ENCODE measurements at places on chromosomes 16 and 17.

- peak; percentile 5 for DNase-seq
Observed at GRCh38 chr16:1543085-1543896, 9.8 kb downstream of the TMEM204 start.

DNA sequence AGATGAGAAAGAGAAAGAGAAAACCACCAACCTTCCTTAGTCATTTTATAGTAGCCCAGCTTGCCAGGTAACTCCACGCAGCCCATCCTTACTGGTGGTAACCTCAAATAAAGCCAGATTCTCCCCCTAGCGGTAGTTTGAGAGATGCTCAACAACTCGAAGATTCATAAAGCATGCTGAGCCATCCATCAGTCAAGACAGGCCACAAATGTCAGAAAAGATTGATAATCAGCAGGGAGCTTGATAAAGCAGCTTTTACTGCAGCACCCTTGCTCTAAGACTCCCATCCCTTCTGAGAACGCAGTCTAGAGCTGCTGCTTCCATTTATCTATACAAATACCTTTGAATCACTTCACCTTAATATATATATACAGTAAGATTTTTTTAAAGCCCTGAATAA is 451.5 kb upstream of the HSBP1 start:
- peak; percentile 3 for DNase-seq

DNA sequence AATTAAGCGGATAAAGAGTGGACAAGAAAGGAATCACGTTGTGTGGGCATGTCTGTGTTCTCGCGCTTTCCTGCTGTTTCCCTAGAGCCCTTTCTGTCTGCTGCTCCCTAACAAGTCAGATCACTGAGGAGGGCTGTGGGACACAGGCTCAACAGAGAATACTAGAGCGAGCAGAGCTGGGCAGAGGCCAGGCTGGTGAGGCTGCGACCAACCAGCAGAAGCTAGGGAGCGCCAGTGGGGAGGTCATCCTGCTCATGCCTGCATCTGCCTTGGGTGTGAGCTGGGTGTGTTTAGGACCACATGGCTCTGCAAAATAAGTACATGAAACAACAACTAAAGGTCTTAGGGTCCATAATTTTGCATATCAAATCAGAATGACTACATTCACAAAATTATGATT is 11.5 kb upstream of the FOXJ1 start:
- no peak for DNase-seq

DNA sequence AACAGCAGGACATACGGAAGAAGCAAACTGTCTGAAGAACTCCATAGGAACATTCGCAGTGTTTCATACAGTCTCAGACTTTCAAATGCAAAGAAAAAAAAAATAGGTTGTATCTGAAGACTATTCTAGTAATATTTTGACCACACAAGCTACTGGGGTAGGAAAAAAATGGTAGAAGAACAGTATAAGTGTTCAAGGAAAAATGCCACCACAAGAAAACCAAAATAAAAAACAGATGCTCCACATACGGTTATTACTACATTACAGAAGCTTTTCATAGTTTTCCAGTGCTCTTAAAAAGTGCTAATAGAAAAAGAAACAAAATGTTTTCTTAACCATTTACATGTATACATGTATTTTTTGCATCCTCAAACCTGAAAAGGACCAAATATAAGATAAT is 3.7 kb downstream of the NCOR1 start:
- no peak for DNase-seq

DNA sequence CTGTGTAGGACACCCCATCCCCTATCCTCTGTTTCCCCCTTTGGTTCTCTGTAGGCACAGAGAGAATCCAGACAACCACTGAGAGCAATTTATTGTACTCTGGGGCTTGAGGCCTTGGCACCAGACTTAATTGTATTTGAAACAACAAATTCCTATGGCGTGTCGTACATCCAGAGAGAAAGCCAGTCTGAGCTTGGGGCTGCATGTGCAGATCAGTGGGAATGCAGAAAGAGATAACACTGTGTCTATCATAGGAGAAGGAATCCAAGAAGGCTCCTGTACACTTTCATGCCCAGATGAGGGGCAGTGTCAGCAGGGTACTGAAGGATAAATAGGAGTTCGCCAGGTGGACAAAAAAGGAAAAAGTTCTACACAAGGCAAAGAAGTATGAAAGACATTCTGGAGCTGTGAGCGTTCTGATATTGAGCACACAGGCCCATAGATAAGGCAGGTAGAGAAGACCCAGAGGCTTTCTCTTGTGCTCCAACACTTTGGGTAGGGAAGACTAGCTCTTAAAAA is 22.0 kb upstream of the IL4R start:
- DNase-seq: no peak

DNA sequence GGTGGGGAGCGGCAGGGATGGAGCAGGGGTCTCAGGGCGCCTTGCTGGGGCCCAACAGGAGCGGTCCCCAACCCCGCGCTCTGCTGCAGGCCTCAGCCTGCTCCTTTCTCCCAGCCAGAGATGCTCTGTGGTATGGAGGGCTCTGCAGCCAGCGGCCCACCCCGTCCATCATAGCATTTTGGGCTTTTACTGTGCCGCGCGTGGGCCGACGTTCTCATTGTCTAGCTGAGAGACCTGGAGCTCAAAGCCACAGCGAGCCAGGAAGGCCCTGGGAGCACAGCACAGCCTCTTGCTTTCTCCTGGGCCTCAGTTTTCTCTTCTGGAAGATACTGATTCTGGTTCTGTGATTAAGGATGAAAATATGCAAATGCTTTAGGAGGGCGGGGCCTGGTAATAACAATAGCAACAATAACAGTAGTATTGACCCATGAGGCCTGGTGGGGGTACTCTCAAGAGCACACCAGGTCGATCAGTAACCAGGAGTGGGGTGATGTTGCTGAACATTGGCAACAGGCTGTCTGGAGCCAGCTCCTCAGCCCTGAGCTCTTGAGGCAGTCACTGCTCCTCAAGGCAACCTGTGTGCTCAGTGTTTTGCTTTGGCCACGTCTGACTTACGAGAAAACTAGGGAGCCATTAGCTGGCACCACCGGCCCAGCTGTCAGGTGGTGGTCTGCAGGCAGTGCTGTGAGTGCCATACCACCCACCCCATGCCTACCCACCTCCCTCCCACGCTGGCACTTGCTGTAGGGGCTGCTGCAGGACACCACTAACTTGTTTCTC is 1.1 kb upstream of the RASD1 start:
- DNase-seq: no peak

GRCh38 chr16:80725566-80726162 is 78.7 kb downstream of the CDYL2 start:
- DNase-seq: no peak

- no peak for DNase-seq
Observed at GRCh38 chr17:66169839-66170238, 22.1 kb downstream of the CEP112 start.

- DNase-seq: no peak
Observed at GRCh38 chr17:69143151-69143550, 1.5 kb upstream of the ABCA6 start.

- no peak for DNase-seq
Observed at GRCh38 chr16:17213025-17213424, 257.7 kb downstream of the XYLT1 start.

GRCh38 chr16:84618581-84619460 is 943 bp upstream of the COTL1 start:
- DNase-seq: no peak

DNA sequence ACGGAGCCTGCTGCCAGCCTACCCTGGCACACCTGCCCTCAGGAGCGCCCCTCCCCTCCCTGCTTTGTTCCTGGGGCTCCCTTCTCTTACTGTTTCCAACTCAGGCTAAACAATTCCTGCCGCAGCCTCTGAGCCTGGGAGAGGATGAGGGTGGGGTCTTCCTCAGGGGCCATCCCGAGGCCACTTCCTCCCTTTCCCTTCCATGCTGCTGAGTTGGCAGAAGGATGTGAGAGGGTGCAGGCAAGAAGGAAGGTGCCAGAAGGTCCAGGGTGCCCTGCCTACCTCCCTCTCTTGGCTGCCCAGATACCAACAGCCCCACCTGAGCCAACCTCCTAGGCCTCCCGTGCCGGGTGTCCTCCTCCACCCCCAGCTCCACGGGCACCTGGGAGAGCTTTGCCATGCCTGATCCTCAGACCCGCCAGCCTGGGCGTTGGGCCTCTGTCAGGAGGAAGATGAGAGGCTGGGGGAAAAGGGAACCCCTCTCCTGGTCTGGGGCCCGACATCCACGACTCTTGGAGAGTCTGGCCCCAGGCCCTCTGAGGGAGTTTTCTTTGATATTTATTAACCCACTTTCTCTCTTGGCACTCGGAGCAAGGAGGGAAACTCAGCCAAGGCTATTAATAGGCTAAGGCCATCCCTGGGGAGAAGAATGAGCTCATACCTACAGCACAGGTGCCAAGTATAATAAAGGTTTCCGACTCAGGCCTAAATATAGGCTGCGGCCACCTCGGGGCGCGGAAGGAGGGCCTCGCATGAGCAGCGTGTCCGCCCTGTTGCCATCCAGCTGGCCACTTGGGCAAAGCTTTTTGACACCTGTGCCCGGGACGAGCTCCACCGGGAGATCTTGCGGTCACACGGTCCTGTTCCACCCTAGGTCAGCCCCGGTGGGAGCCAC is 232.0 kb downstream of the ENGASE start:
- DNase-seq: no peak

GRCh38 chr17:72126575-72127486 is 6.0 kb downstream of the SOX9 start:
- no peak for DNase-seq

GRCh38 chr16:74577882-74578366 is 29.0 kb downstream of the GLG1 start:
- DNase-seq: no peak

- DNase-seq: peak; percentile 93
Observed at GRCh38 chr17:4833178-4833940, at the start of gene MINK1. Gene MINK1, plus strand, starts transcription at chr17:4833340. Its CDS starts 244 bp downstream, at chr17:4833584.

Measured in hematopoietic multipotent progenitor cell treated with erythropoietin and hydrocortisone succinate and interleukin-3 and kit ligand, for 15 days (in vitro differentiated cells).